ENCODE measurements at places on chromosomes 1 and 21.

DNA sequence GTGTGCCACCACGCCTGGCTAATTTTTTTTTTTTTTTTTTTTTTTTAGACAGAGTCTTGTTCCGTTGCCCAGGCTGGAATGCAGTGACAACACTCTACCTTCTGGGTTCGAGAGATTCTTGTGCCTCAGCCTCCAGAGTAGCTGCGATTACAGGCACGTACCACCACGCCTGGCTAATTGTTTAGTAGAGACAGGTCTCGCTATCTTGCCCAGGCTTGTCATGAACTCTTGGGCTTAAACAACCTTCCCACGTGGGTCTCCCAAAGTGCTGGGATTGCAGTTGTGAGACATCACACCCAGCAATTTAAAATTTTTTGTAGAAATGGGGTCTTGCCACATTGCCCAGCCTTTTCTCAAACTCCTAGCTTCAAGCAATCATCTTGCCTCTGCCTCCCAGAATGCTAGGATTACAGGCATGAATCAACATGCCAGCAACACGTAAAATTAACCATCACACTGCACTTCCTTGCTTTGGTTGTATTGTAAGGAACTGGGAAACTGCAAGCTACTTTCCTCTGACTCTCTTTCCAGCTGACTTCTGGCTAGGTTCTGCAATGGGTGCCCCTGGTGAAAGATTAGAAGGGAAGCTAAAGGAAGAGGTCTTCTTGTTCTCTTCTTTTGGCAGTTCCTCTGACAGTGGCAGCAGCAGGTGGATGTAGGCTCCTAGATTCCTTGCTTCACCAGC lies 13.9 kb upstream of the IL6R start:
- DNase-seq = no peak

- DNase-seq = no peak
Measured at GRCh38 chr1:41738006-41738405, 180.7 kb downstream of the HIVEP3 start.

DNA sequence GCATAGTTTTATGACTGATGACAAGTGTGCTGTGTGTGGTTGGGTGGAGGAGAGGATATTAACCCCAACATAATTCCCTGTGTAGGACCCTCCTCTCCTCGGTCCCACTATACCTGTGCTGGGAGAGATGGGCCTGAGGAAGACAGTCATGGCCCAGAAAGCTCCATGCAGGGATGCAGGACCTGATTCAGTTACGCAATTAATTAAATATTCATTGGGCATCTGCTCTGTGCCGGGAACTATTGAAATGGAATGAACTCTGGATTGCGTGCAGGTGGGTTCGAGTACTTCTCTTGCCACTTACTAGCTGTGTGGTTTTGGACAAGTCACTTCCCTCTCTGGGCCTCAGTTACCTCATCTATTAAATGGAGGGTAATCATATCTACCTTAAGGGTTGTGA lies 74.6 kb downstream of the CD247 start:
- DNase-seq = no peak

DNA sequence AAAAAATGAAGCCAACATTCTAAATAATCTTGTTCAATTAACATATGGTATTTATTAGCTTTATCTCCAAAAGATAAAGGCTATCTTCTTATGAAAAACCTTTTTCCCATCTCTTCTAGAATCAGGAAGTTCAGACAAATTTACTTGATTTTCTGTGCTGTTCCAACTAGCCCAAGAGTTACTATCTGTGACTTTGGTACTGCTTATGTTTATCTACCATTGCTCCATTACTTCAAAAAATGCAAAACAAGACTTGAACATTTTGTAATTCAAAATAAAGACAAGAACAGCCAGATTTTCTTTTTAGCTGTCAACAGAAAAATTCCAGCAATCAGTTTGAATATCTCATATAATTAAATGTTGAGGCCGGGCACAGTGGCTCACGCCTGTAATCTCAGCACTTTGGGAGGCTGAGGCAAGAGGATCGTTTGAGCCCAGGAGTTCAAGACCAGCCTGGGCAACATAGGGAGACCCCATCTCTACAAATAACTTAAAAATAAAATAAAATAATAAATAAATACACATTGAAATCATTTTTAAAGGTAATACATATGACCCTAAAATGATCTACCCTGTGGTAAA lies 188.5 kb downstream of the LTN1 start:
- DNase-seq = no peak

GRCh38 chr21:29332461-29333362 lies 34.0 kb downstream of the BACH1 start:
- peak; percentile 64 for DNase-seq

- peak; percentile 85 for DNase-seq
Measured at GRCh38 chr1:156725683-156726280, 2.5 kb upstream of the METTL25B start.

DNA sequence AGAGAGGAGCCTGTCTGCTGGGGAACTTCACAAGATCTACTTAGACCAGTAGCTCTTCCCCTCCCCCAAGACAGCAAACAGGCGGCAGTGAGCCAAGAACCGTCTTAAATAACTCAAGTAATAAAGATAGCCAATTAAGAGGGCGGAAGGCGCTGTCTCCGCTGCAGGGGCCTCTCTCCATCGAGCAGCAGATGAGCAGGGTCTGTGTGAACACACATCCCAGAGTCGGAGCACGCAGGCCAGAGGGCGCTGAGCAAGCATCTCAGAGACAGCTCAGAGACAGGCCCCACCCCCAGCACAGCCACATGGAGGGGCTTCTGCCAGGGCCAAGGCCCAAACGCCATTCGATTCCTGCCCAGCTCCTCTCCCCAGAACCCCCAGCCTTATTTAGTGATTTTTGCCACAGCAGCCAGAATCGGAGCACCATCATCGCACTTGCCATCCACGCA lies 11.1 kb downstream of the IFFO2 start:
- peak; percentile 97 for DNase-seq

DNA sequence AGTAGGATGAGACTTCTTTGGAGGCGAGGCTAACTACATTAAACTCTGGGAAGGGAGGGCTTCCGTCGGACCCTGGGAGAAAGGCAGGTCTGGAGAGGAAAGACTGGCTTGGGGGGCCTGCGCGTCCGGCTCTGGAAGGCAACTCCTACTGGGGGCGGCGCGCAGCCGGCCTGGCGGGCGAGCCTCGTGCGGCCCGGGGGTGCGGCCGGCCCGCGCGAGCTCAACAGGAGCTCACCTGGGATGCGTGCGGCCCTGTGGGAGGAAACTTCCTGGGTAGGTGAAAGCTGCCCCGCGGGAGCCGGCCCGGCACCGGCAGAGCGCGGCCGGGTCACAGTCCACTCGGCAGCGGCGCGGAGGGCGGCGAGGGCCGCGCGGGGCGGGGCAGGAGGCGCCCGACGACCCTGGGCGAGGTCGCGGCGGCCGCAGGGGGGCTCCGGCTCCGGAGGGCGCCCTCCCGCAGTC lies 449 bp downstream of the EPS15 start:
- peak; percentile 38 for DNase-seq

GRCh38 chr21:43611598-43612369 lies 47.5 kb downstream of the HSF2BP start:
- DNase-seq = peak; percentile 56

- DNase-seq = no peak
Measured at GRCh38 chr1:147608596-147608995, 61.7 kb downstream of the ACP6 start.

- DNase-seq = no peak
Measured at GRCh38 chr1:59695252-59695651, 119.5 kb upstream of the HOOK1 start.

GRCh38 chr1:94257444-94257843 lies 20.1 kb upstream of the ARHGAP29 start:
- no peak for DNase-seq

DNA sequence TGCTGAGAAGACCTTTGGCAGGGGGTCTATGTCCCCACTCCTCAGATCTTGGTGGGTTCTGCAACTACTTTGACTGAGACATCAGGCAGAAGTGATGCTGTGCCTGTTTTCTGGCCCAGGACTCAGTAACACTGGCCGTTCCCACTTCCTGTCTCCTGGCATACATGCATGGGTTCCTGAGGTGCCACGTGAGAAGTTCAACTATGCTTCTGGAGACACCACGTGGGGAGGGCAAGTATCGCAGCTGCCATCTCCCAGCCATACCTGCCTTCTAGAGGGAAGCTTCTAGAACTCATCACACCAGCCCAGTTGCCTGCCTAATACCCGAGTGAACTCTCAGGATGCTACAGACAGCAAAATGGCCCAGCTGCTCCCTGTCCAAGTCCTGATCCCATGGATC lies 65.8 kb downstream of the TRABD2B start:
- DNase-seq = peak; percentile 10

- DNase-seq = peak; percentile 85
Measured at GRCh38 chr1:192489748-192490147, 85.8 kb upstream of the RGS1 start.

DNA sequence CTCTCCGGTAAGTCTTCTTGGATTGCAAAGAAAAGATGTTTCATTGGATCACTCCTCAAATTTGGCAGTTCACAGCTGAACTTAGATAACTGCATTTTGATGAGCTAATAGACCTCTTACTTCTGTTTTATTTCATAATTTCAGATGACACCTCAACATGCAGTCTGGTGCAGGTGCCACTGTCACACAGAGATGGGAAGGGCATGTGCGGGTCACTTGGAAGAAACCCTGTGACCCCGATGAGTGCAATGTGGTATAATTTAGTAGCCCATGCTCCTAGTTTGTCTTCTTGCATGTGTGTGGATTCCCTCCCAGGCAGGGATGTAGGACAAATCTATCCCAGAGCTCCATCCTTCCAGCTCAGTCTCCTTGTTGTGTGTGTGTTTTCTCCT lies 481 bp upstream of the SLAMF1 start:
- no peak for DNase-seq

- DNase-seq = no peak
Measured at GRCh38 chr1:78045563-78045925, 222 bp upstream of the GIPC2 start.

DNA sequence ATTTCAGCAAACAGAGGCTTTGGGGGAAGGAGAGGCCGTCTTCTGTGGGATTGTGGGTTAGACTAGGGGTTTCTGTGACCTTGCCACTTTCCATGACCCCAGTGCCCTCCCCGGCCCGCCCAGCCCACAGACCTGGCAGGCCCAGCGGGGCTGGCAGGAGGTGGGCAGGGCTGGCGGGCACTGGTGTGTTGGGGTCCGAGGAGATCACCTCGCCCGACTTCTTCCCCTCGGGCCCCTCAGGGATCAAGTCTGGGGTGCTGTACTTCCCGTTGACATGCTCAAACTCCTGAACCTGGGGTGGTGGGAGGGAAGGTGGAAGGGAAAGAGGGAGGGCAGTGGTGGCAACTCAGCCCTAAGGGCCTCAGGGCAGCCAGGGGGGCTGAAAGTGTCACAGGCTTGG lies 56.3 kb downstream of the CHD5 start:
- no peak for DNase-seq

- DNase-seq = no peak
Measured at GRCh38 chr1:40653851-40654537, 11.5 kb downstream of the RIMS3 start.

Measured in A673 (cell line).